ENCODE measurements at places on chromosomes 2 and 18.

DNA sequence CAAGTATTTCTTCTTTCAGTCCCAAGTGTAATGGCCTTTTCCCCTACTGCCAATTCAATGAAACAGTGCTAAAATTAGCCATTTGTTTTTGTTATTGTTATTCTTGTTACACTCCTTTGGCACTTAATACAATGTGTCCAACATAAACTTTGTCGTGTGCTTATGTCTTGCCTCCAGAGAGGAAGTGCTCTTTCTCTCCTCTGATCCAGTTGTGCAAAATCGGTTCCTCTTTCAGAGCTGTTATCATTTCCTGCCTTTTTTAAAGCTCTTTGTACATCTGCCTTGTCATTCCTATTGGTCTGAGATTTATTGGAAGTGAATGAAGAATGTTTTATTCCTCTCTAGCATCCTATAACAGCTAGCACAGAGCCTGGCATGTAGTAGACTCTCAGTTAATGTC is 623.2 kb upstream of the ID2 start:
- DNase-seq = no peak

DNA sequence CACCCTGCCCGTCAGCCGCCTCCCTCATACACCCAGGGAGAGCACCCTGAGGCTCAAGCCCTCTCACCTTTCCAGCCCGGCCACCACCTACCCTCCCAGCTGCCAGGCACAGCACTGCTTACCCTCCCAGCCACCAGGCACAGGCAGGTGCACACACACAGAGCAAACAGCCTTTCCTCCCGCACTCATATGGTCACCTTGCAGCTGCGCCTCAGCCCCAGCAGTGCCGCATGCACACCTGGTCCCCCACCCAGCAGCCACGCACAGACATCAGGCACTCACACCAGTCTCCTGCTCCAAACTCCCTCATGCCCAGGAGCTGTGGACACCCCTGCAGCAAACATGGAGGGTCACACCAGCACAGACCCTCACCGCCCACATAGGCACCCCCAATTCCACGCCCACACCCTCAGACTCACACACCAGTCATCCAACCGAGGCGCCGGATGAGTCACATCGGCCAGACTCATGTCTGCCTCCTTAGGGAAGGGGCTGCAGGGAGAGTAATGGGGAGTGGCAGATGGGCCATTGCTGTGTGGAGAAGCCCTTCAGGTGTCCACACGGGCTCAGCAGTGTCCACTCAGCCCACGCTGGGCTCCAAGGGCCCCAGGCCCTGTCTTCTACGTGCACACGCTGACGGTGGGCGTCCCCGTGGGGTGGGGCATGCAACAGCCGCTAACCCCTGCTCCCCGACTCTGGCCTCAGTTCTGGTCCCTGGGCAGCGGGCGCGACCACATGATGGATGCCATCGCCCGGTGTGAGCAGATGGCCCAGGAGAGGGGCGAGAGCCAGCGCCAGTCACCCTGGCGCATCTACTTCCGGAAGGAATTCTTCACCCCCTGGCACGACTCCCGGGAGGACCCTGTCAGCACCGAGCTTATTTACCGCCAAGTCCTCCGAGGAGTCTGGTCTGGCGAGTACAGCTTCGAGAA is 22.3 kb upstream of the GPR17 start:
- no peak for DNase-seq

DNA sequence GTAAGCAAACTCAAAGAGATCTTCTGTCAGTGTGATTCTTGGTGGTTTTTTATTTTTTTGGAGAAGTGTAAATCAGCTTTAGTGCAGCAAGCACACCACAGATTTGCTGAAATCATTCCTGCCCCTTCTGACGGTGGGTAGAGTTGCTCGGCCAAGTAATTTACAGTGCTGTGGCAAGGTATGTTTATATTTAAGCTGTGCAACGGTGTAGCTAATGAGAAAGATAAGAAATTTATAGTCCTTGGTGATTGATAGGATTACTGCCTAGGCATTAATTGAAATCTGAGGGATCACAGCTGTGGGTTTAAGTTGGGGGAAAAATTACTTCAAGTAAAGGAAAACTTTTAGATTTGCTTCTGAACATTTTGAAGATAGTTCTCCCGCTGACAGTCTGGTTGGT is 286.6 kb downstream of the AGAP1 start:
- DNase-seq = no peak

- no peak for DNase-seq
These were observed 327.2 kb downstream of the SATB2 start for GRCh38 chr2:199130501-199130900.

GRCh38 chr2:125364192-125364983 is 1291.6 kb upstream of the GYPC start:
- no peak for DNase-seq

DNA sequence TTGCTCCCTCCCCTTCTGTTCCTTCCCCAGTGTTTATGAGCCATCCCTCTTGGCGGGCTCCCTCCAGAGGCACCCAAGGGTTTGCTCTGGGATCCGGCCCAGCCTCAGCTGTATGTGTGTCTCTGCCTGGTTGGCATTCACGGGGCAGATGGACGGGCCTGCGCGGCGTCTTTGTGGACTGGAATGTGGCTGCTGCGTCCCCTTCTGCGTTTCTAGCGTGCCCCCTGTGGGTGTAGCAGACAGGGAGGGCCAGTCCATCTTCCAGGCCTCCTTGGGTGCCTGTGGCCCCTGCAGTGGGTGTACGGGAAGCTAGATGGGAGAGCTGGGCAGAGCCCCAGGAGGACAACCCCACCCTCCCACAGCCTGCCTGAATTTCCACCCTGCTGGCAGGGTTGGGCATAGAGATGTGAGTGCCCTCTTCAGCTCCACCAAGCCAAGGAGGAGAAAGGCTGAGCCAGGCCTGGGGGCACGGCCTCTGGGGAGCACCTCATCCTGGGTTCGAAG is 15.7 kb downstream of the GPC1 start:
- no peak for DNase-seq

GRCh38 chr2:156505696-156506095 is 69.5 kb downstream of the GPD2 start:
- no peak for DNase-seq

GRCh38 chr2:165474619-165475276 is 5.2 kb downstream of the CSRNP3 start:
- DNase-seq = no peak

- DNase-seq = no peak
These were observed 319.8 kb downstream of the RND3 start for GRCh38 chr2:150167711-150168110.

All from NCI-H187 treated with DMSO at 0.1 percent for 48 hours (cell line).